ENCODE measurements at places on chromosomes 3 and 15.
A peak's percentile ranks its signal among the peaks of the same experiment; 100 is the strongest.

DNA sequence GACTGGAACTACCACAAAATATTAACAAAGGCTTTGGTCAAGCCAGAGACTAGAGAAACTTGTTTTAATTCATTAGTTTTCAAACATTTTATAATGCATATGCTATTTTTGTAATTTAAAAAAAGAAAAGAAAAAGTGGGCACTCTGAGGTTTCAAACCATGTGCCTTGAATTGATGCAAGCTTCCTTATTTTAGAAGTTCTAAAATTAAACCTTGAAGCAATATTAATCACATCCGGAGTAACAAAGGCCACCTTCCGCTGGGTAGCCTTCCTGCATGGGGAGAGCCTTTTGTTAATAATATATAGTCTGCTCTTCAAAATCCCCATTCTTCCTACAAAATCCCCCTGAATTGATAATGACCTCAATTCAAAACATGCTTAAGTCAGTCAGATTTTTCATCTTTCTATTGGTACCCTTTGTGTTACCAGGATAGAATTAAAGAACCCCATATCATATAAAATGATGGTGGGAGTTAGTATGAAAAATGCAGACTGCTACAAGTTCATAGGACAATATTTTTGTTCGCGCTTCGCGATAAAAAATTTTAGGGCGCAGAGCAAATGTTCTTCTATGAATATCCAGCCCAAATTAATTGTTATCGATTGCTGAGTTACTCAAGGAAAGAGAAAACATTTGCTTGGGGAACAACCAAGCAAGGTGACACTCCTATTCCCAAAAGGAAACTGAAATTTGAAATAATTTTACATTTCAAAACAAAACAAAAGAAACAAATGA is 30.6 kb downstream of the LDHAL6B start:
- no peak for DNase-seq

DNA sequence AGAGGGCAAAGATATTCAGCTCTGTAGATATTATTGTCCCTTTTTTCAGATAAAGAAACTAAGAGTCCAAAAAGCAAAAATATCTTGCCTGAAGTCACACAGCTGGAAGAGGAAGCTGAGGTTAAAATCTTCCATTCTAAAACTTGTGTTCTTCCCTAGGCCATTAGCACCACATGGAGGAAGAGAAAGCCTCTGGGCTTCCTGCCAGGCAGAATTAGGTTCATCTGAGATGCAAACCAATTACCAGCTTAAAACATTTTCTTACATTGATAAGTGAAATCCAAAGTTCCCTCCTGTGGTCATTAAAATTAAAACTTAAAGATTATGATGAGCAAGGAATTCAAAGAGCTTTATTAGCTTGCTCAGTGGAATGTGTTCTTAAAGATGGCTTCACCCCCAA is 235.3 kb upstream of the SETMAR start:
- no peak for DNase-seq

DNA sequence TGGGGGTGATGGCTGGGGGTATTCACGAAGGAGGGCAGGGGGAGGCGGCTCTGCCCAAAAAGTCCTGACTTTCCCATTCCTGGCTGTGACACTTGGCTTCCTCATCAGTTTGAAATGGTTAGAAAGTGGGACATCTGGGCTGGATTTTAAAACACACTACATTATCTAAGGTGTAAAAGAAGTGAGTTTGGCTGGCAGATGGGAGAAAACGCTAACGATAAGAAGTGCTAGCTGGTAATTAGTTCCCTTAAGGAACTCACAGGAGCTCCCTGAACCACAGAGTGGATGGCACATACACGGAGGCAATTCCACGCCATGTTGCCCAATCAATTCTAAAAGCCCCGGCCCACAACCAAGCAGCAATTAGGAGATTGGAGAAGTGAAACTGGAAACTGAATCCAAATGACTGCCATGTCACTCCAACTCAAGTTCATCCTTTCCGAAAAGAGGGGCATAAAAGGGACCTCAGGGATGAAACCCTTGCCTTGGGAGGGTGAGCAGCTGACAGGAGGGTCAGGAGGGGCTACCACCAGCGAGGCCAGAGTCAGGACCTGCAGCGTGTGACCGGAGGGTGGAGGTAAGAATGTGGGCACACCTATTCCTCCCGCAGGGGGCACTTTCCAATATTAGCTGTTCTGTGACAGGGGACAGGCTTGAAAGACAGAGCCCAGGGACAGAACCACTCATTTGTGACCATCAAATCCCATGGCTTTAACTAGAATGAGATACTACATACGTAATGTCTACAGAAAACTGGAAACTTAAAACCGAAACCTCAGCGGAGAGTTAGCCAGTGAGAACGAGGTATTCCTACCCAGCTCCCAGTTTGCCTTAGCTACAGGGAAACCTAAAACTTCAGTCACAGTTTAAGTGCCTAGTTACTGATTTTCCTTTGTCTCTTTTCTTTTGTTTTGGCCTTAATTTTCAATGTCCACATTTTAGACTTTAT is 95.3 kb upstream of the OXTR start:
- no peak for DNase-seq

GRCh38 chr3:192875971-192876565 is 41.6 kb downstream of the MB21D2 start:
- peak; percentile 63 for DNase-seq

GRCh38 chr3:74633021-74633420 is 18.6 kb upstream of the CNTN3 start:
- peak; percentile 93 for DNase-seq

- peak; percentile 53 for DNase-seq
These were observed 245.0 kb downstream of the SHOX2 start for GRCh38 chr3:157861076-157861765.

DNA sequence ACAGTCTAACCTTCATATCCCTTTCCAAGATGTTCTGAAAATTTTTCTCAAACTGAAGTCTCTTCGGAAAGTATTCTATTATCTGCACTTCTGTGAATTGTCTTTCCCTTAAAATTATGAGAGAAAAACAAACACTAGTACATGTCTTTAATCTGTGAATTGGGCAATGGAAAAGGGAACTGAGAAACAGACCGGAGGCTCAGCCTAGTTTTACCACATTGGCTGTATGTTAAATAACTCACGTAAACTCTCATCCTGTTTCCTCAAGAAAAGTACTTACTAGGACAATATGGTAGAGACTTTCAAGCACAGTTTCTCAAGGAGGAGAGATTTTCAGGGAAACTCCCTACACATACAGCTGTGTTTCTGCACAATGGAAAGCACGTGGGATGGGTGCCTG is 982.2 kb upstream of the SEMA6D start:
- no peak for DNase-seq

DNA sequence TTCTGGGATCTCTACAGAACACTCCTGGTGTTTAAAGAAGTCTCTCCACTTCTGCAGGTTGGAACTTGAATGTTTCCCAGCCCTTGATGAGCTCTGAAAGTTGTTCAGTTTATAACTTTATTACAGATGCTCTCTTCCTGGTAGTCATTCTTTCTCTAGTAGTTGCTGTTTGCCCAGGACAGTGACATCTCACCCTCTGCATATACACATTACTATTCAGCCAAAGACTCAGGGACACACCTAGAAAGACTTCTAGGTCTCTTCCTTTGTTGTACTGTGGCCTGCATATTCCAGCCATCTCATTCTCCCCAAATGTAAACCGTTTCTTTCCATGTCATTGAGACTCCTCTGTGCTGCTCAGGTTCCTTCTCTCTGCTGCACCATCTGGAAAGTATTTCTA is 76.7 kb downstream of the MITF start:
- no peak for DNase-seq

DNA sequence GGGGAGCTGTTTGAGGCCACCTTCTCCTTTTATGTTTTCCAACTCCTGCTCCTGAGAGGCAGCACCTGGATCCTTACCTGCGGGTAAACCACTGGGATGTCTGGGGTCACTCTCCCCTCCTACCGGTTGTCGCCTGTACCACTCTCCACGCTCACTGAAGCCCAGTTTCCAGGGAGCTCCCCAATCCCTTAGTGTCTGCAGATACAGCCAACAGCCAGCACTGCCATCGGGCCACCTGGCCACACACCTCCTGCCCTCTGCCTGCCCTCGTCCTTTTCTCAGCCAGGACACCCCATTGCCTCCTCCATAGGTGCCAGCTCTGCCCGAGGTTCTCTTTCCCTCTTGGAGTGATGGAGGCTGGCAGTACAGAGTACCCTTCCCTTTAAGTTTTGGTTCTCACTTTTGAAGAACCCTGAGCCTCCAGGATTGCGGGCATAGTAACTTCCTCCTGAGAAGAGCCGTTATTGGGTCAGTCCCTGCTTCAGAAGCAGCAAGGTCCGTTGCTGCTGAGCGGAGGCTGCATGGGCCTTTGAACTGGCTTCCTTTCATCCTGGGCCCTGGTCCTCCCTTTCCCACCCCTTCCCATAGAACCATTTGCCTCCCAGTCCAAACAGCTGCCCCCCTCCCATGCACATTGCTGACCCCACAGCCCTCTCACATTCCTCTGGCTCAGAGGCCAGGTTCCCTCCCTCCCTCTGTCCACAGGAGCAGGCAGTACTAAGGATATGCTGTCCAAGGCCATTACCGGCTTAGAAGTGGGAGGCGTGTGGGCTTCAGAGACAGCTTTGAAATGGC is 30.9 kb downstream of the ARNT2 start:
- no peak for DNase-seq

GRCh38 chr15:67146875-67147381 is 81.5 kb downstream of the SMAD3 start:
- DNase-seq = peak; percentile 90

DNA sequence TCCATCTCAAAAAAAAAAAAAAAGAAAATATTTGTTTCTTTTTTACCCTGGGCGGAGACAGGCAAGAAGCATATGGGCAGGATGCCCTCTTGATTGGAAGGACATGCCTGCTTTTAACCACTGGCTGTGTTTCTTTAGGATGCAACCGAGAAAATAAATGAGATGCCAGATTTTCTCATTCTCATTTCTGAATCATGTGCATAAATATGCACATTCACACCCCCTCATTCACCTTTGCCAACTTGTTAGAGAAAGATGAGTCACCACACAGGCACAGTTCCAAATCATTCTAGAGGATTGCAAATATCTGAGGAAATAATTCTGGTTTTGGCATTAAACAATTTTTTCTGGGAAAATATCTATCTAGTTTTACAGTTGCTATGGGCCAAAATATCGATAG is 3.3 kb downstream of the LIPH start:
- DNase-seq = peak; percentile 96

DNA sequence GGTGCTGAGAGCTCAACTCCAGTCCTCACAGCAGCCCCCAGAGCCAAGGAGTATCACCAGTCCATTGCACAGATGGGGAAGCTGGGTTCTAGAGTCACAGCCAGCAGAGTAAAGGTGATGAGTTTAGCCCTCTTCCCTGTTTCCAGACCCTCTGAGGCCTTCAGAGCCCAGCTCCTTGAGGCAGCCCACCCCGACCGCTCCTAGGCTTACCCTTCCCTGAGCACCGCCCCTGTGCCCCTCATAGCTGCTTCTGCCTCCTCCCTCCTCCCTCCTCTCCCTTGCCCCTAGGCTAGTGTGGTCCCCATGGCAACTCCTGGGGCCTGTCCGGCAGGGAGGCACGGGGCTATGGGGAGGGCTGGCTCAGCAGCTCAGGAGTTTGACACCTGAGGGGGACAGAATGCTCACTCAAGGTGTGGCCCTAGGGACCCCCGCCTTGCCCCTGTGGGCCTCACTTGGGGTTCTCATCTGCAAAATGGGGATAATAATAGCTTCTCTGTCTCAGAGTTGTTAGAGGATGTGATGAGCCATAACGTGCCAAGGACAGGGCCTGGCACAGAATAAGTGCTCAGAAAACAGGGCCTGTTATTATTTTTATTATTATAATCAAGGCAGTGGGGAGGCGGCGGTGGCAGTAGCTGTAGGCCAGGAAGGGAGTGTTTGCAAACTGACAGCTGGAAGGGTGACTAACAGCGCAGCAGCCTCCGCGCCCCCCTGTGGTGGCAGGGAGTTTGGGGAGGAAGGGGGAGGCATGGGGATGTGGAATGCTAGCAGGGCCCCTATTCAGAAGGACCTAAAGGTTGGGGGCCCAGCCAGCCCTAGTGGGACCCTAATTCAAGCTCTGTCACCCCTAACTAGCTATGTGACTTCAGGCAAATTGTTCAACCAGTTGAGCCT is 11.5 kb downstream of the CSK start:
- no peak for DNase-seq

DNA sequence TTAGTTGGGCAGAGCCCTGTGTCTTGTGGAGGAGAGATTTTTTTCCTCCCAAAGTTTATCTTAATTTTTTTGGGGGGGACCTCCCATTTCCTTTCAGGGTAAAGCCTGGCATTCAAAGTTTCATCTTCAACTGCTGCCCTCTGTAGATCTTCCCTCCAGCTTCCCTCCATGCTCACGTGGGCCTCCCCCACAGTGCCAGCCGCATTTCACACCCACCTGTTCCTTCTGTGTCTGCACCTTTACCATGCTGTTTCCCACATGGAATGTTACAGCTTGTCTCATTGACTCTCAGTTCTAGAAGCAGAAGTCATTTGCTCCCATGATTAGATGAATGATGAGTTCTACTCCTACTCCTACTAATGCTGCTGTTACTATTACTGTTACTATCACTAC is 6.5 kb downstream of the CELF6 start:
- DNase-seq = no peak

- DNase-seq = no peak
These were observed 4.1 kb upstream of the CHRNA3 start for GRCh38 chr15:78624651-78625590.

GRCh38 chr3:156750874-156751245 is 75.3 kb upstream of the LEKR1 start:
- peak; percentile 67 for DNase-seq

- DNase-seq = no peak
These were observed 48.1 kb downstream of the RAB11A start for GRCh38 chr15:65917407-65917756.

GRCh38 chr3:183880121-183880520 is 4.6 kb downstream of the PARL start:
- DNase-seq = no peak

DNA sequence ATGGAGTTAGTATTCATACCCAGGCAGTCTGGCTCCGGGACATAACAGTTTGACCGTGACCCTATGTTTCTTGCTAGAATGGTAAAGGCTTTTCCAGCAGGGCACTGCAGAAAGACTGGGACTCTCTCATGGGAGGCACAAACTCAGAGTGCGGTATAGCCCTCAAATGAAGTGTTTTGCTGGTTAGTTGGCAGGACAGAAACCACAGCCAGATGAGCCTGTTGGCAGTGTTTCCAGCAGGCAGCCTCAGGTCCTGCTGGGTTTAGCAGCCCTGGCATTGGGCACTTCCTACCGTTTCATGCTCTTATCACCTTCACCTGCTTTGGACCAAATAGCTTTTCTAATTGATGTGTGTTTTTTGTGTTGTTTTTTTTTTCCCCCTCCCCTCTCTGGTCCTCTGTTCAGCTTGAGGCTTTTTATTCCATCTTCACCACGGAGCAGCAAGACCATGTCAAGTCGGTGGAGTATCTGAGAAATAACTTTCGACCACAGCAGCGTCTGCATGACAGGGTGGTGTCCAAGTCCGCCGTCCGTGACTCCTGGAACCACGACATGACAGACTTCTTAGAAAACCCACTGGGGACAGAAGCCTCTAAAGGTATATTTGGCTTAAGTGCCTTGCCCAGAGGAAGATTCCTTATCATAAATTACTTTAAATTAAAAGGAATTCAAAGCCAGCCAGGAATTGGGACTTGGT is 205.6 kb downstream of the FEZF2 start:
- DNase-seq = no peak

GRCh38 chr15:99619712-99620111 is 53.9 kb downstream of the MEF2A start:
- DNase-seq = peak; percentile 10

Data from fibroblast of skin of right quadriceps (primary cell).